ENCODE measurements at places on chromosomes 12 and 14. TPM values are rescaled to one million over a fixed set of nuclear protein-coding genes. Genes with fewer than 3 reads are reported as not detected.

GRCh38 chr12:130685250-130685787 lies 30.8 kb downstream of the RIMBP2 start:
- no peak for DNase-seq

DNA sequence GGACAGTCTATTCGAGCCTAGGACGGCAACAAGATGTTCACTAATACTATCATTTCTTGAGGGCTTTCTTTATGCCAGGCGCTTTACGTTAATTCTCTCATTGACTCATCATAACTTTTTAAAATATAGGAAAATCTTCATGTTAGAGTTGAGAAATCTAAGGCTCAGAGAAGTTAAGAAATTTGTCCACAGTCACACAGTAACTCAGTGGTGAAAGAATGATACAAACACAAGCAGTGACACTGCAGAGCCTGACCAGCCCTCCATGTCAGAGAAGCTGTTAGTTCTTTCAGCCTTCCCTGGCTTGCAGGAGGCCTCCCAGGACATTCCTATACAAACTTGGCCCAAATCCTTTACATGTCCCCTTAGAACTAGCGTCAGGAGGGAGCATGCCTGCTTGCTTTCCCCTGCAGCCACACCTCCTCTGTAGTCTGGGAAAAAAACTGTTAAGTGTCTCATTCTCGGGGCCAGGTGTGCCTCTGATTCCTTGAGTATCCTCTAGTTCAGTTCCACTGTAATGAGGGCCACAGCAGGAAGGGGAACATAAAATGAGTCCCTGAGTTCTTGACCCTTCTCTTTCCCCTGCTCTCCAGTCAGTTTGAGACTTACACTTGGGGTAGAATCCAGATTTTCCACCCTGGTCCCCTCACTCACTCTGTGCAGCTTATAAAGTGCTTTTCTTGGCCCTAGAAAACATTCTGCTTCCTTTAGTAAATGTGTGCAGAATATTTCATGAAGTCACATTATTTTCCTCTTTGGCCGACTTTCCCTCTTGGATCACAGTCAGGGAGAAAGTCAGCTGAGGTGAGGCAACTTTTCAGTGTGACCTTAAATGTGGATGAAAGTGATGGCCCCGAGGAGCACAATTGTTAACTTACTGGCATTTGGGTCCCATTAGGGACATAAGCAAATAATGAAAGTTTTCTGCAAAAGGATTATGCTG lies 152.2 kb upstream of the HIF1A start:
- DNase-seq, result no peak

DNA sequence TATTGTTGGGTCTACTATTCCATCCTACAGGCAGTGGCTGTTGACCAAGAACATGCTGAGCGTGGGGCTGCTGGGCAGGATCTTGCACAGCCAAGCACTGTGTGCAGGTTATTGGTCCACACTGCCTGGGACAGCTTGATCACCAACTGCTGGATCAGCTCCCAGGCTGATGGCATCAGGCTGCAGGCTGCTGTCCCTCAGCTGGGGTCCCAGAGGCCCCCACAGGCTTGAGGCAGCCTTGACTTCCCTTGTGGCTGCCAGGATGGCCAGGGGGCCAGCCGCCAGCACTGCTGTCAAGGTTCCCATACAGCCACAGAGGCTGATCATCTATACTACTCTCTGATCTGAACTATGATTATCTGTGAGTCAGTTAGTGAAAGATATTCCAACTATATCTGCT lies 9.8 kb downstream of the OR2AP1 start:
- no peak for DNase-seq

Gene AMDHD1
- total RNA-seq, result 0.52 TPM

Gene PTPRQ
- 0.18 TPM for total RNA-seq
